GOT3 (cell line): ENCODE measurements at places on chromosomes 2 and 18.

GRCh38 chr2:181441670-181442069 is 15.5 kb upstream of the ITGA4 start:
- DNase-seq, result no peak

DNA sequence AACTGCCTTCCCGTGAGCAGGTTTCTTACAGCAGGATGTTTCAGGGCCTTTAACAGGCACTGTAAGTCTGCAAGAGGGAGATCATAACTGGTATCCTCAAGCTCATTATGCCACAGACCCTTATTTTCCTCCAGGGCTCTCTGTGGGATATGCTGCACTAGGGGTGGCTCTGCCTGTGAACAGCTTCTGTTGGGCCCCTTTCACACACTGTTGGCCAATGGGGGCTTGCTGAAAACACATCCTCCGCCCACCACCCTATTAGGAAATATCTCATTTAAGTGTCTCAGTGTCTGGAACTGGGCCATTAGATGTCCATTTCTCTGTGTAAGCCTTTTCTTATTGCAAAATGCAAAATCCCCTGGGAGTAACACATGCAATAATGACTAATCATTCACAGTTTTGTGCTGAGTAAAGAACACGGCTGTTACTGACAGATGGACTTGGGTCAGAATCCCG is 414.3 kb upstream of the HS6ST1 start:
- DNase-seq, result no peak

DNA sequence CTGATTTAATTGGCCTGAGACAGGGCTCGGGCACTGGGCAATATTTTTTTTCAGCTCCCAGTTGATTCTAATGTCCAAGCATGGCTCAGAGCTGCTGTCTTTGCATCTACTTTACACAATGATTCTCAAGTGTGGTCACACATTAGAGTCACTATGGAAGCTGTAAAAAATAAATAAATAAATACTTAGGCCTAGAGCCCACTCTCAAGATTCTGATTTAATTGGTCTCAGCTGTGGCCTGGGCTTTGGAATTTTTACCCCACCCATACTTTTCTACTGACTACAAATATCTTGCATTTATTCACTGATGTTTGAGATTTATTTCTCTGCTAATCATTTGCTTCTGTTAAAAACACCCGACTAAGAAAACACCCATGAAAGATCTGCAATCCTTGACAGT is 145.7 kb upstream of the SRD5A2 start:
- DNase-seq, result no peak

- DNase-seq, result no peak
Observed at GRCh38 chr2:113124984-113125855, 2.2 kb upstream of the IL1RN start.

- no peak for DNase-seq
Observed at GRCh38 chr18:53114441-53114840, 774.4 kb downstream of the DCC start.

DNA sequence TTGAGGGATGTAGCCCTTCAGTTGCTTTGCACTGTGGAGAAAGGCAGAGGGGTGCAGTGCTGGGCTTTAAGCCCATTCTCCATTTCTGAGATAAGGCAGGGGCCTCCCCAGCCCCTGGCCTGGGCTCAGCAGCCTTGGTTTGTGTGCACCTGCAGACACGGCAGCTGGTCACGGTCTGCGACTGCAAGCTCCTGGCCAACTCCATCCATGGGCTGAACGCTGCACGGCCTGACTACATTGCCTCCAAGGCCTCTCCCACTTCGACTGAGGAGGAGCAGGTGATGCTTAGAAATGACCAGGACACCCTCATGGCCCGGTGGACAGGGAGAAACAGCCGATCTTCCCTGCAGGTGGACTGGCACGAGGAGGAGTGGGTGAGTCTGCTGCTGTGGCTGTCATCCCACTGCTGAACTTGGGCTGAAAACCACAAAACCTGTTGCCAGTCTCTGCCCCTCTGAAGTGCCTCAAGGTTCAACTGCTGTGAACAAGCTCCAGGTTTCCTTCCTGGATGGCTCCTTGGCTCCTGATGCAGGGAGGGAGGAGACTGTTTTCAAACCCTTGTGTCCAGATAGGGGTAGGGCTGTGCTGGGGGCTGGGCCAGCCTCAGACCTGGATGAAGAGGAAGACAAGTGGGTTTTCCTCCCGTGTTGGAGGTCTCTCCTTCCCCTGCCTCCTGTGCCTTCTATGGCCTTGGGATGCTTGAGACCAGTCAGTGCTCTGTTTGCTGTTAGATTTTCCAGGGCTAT is 54.0 kb downstream of the COA5 start:
- no peak for DNase-seq

- DNase-seq, result no peak
Observed at GRCh38 chr2:104140361-104140760, 713.6 kb upstream of the POU3F3 start.

- DNase-seq, result no peak
Observed at GRCh38 chr2:105262651-105263091, 21.1 kb downstream of the GPR45 start.

- DNase-seq, result no peak
Observed at GRCh38 chr2:231211486-231211885, 13.1 kb downstream of the ARMC9 start.

DNA sequence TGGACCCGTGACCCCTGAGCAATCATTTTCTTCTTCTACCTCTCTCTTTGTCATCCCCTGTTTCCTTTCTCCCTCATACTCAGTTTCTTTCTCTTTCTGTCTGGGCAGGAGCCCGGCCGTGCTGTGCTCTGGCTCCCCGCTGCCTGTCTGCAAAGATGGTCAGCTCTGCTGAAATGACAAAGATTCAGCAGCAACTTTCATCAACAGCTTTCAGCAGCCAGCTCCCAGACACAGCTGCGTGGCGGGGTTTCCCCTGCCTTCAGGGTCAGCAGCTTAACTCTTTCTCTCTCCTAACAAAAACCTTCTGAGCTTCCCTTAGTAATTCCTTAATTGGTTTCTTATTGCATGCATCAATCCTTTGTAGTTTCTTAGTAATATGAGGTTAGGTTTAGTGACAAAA is 1234.4 kb downstream of the CNTNAP5 start:
- DNase-seq, result no peak

DNA sequence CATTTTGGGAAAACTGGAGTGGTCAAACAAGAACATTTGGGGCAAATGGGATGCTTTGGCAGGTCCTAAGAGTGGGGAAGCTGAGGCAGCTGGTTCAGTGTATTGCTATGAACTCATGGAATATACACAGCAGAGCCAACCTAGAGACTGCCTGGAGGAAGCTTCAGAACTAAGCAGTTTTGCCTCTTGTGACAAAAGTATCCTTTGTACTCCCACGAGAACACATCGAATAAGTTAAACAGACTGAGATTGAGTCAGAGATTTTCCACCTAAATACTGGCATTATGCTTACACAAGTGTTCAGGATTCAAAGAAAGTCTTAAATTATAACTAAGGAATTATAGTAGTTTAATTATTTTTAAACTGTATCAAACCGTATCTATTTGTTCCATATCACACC is 5.2 kb upstream of the ARMC9 start:
- DNase-seq, result no peak

DNA sequence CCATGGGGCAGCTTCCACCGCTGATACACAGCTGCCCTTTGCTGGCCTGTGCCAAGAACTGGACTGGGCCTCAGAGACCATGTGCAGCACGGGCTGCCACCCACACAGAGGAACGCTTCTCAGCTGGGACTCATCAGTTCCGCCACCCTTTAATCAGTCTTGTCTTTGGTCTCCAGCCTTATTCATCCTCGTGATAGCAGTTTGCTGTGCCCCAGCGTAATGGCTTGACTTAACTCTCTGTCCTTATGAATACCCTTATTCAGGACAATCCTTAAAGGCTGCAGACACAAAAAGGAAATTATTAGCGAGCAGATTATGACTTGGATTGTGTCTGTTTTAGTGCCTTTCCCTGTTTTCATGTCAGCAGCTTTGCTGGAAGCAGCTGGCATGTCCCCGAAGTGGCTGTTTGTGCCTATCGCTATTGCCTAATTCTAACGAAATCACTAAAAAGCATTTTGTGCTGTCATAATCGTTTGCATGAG is 108.9 kb upstream of the DAPL1 start:
- DNase-seq, result no peak
